ENCODE measurements at places on chromosomes 7 and 10.

GRCh38 chr10:122519144-122519543 is 41.4 kb upstream of the DMBT1 start:
- DNase-seq = no peak

- no peak for DNase-seq
These were observed 155.3 kb downstream of the CAMK1D start for GRCh38 chr10:12504628-12505027.

GRCh38 chr10:98563811-98564210 is 117.1 kb upstream of the HPS1 start:
- no peak for DNase-seq

- peak; percentile 63 for DNase-seq
These were observed 471 bp downstream of the MGMT start for GRCh38 chr10:129467359-129468064.

- DNase-seq = no peak
These were observed 12.7 kb upstream of the TTYH3 start for GRCh38 chr7:2619116-2619515.

GRCh38 chr7:42099066-42099465 is 137.9 kb downstream of the GLI3 start:
- no peak for DNase-seq

DNA sequence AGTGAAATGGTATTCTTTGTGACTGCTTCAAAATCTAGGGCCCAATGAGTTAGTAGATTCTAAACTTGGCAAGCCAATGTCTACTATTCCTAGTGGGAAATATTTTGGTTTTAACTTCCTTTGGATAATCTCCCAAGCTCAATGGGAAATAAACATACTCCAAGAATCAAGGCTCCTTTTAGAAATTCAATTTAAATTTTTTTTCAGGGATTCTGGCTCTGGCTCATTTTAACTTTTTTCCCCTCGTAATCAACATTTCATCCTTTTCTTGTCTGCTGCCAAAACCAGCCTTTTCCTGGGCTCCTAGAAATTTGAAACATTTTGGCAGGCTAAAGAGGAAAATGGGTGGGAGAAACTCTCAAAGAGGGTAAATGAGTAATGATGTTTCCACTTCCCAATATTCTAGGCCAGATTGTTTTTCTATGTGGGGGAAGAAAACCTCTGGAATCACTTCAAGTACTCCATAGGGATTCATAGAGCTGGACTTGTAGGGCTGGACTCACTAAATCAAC is 85.6 kb upstream of the AGR3 start:
- no peak for DNase-seq

DNA sequence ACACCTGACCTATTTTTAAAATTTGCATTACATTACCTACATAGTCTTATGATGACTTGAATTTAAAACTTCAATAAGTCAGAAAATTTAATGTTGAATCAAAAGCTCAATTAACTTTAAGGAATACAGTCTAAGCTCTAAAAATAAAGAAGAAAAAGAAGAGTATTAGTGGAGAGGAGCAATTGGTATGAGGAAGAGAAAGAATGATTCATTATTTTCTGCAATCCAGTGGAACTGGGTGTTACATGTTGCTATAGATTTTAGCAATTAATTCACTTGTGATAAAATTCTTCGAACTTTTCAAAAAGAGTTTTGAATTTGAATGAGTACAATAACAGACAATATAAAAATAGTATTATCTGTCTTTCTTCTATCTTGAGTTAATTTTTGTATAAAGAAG is 158.9 kb upstream of the POT1 start:
- no peak for DNase-seq

GRCh38 chr7:4271716-4272015 is 410.4 kb upstream of the FOXK1 start:
- no peak for DNase-seq

- DNase-seq = no peak
These were observed 917.0 kb downstream of the CNTNAP2 start for GRCh38 chr7:147033641-147034040.

DNA sequence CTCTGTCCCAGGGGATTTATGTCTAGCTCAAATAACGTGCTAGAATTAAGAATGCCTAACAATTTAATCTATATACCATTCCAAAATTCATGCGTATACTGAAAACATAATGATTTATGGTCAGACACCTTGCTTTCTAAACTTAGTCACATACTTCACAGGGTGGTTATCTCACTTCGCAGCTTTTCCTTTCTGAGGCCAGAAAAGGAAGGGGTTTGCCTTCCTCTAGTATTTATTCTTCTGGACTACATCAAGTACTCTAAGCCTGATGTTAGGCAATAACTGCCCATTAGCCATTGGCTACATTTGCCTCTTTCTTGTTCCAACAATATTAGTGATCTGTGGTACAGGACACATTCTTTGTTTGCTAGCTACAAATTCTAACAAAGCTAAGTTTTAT is 72.6 kb upstream of the FHIP2A start:
- no peak for DNase-seq

DNA sequence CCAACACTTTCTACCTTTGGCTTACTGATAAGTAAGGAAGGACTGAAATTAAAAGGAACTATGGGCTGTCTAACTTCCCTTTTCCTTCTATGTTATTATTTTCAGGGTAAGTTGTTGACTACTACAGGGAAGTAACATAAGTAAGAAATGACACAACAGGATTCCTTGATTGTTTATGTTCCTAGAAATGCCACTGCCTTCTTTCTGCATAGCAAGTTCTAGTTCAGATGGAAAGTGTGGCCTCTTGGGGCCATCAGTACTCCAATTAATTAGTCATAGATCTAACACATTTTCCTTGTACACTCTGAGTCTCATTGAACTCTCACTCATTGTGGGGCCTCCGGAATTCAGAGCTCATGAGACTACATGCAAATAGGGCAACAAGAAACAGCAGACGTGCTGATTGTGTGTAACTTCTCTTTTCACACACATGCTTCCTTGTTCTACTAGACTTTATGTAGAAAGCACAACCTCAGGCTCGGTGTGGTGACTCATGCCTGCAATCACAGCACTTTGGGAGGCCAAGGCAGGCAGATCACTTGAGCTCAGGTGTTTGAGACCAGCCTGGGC is 35.3 kb upstream of the HIBADH start:
- peak; percentile 72 for DNase-seq

GRCh38 chr10:71817831-71818655 is 33.0 kb downstream of the PSAP start:
- peak; percentile 75 for DNase-seq

GRCh38 chr7:131608116-131608500 is 51.7 kb upstream of the PODXL start:
- no peak for DNase-seq

DNA sequence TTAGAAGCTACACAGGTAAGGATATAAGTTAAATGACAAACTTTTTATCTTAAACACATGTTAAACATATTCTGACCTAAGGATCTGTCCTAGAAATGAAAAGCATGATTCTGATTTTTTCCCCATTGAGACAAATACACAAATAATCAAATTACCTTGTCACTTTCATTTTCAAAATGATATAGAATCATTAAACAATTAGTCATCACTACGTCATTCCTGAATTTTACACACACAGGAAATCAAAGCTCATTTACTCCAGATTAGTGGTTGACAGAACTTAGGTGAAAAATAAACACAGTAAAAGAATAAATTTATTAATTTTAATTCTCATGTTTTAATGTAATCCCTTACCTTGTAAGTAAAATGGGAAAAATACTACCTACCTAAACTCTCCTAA is 89.0 kb downstream of the AASS start:
- no peak for DNase-seq

GRCh38 chr7:11835260-11835659 is 3.3 kb upstream of the THSD7A start:
- DNase-seq = no peak

DNA sequence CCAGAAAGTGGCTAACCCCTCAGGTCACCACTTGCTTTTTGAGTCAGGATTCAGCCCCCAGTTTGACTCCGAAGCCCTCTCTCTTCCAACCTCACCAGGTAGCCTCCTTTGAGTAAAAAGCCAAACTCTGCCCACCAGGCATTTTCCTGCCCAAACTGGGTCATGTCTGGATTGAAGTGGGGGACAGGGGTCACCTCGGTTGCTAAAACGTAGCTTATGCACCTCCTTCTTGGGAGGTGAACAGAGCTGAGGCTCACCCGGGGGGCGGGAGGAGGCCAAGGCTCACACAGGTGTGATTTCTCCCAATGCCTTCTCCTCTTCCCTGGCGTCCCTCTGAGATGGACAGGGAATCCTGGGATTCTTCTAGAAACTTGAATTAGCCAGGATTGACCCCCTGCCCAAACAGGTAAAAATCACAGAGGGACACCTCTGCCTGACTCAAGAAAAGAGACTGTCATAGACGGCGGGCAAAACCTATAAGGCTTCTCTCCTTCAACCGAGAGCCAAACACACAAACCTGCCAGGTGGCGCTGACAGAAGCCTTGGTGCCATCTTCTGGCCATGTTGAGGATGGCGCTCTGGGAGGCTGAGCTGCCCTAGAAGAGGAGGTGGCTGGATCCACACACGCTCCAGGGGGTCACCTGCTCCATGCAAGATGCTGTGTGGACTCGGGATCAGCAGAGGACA is 51.6 kb downstream of the PRLHR start:
- peak; percentile 60 for DNase-seq

- no peak for DNase-seq
These were observed 452 bp downstream of the SEMA3C start for GRCh38 chr7:80918399-80918798.

- no peak for DNase-seq
These were observed 86.3 kb upstream of the MKLN1 start for GRCh38 chr7:131241386-131241785.

DNA sequence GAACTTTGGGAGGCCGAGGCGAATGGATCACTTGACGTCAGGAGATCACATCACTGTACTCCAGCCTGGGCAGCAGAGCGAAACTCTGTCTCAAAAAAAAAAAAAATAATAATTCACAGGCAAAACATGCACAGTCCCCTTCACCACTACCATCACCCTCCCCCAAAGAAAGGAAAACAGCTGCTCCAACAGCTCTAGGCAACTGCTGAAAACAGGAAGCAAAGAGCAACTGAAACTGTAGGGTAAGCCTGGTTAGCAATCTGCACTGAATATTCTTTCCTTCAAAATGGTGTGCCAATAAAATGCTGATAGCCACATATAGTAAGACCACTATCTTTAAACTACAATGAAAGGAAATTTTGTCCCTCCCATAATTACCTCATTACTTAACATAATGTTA is 11.8 kb downstream of the NT5C2 start:
- DNase-seq = no peak

- no peak for DNase-seq
These were observed 35.8 kb downstream of the GBF1 start for GRCh38 chr10:102281102-102281487.

- DNase-seq = no peak
These were observed 80.2 kb downstream of the FAM241B start for GRCh38 chr10:69710008-69710888.

DNA sequence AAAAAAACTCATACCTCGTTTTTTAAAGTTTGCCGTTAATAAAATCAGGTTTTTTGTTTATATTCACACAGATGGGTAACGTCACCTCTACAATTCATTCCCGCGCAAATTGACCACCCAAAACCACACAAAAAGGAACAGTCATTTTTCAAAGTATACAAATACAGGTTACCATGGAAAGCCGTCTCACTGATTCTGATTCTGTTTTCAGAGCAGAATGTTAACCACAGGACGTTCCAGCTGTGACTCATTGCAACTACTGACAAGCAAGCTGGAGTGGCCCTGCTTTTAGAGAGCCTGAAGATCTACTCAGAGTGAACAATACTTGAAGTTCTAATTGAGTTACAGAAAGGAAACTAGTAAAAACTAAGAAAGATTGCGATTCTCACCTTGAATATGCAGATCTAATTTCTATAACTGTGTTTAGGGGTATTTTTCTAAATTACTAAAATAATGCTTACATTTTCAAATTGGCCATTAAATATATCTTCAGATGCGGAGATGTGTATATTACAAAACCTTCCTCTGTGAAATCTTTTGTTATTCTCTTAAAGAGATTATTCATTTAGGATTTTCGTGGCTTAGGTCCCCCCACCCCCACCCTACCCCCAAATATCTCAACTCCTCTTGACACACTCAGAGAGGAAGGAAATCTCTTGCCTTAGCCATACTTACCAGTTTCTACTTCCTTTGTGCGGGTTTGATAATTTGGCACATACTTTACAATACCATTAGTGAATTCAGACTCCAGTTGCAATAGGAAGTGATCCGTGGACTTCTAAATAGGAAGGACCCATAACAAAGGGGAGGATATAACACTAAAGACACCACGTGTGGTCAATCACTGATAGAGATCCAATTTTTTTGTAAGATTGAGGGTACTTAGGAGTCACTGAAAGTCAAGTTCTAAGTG is 106.0 kb downstream of the CUBN start:
- no peak for DNase-seq

DNA sequence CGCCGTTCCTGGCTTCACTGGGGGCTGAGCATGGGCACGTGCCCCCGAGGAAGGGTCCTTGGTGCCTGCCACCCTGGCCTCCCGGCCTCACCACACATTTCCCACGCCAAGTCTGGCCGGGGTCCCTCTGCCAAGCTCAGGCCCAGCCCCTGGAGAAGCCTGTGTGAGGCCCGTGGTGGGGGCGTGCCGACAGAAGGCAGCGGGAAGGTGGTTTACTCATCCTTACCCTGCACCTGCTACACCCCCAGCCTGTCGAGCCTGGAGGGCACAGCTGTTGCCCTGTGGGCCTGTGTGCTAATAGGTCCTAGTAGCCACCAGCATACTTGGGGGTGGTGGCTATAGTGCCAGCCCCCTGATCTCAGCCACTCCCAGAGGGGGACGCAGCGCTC is 46.7 kb downstream of the NKX6-2 start:
- DNase-seq = no peak

DNA sequence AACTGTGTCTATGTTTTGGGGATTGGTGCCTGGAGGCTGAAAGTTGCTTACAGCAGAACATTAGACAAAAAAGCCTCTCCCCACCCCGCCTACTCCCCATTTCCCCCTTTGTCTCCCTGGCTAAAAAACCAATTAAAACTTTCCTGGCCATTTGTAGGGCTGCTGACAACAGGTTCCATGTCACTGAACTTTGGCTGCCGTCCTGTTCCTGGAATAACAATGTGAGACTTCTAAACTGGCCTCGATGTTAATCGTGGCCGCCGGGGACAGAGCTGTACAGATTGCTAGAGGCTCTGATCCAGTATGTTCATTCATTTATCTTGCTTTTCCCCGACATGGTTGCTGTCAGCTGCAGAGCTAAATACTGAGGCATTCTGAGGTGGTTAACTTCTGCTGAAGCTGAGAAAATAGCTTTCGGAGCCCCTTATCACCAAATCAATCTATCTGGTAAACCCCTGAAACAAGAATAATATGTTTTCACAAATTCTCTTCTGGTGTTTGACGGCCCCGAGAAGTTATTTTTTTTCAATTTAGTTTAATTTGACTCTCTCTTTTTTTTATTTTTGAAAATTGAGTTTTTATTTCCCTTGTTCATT is 271.6 kb downstream of the GFRA1 start:
- no peak for DNase-seq

DNA sequence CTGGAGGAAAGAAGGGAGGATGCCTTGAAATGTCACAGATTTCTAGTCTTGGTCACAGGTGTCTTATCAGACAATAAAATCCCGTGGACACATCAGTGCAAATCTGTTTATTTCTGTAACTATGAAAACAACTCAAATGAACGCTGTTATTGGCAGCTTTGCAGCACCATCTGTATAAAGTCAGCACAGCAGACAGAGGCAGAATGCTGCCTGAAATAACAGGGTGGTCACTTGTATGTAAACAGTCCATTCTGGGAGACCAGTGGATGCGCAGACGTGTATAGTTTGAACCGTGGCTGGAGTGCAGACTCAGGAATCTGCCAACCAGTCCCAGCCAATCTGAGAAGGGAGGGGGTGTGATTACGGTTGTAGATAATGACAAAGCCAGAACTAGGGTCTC is 54.8 kb downstream of the SEC23IP start:
- DNase-seq = no peak

GRCh38 chr7:44678101-44678470 is 70.6 kb upstream of the ZMIZ2 start:
- no peak for DNase-seq

All from lower lobe of right lung (tissue), 2 donors.